Activated CD4-positive, alpha-beta T cell treated with anti-CD3 and anti-CD28 coated beads, Interleukin-2, amount 50 U/mL, for 16 hours (primary cell): ENCODE measurements at places on chromosomes 3 and 15.

GRCh38 chr15:62883938-62884479 is 158.5 kb upstream of the TPM1 start:
- DNase-seq = no peak

DNA sequence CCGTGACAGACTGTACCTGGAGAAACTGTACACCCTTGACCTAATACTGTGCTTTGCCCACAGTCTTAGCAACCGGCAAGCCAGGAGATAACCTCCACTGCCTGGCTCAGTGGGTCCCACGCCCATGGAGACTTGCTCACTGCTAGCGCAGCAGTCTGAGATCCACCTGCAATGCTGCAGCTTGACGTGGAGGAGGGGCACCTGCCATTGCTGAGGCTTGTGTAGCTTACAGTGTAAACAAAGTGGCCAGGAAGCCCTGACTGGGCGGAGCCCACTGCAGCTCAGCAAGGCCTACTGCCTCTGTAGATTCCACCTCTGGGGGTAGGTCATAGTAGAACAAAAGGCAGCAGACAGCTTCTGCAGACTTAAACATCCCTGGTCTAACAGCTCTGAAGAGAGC is 189.3 kb downstream of the EDEM1 start:
- no peak for DNase-seq

- DNase-seq = no peak
Observed at GRCh38 chr3:45676325-45677032, 12.7 kb upstream of the SACM1L start.

DNA sequence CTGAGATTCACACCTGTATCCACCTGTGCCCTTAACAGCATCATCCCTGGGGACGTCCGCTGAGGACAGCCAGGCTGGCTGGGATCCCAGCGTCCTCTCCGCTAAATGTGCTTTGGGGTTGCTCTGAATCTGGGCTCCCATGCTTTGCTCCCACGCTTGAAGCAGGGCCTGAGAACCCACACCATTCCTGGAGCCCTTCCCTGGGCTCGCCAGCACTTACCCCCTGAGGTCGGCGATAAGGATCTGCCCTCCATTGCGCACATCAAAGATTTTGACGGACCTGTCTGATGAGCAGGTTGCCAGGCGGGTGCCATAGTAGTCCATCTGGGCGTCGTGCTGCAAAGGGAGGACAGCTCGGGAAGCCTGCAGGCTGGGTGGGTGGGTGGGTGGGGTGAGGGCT is 5.8 kb downstream of the SEC13 start:
- DNase-seq = no peak

GRCh38 chr3:196323016-196323415 is 5.0 kb upstream of the DYNLT2B start:
- DNase-seq = no peak

DNA sequence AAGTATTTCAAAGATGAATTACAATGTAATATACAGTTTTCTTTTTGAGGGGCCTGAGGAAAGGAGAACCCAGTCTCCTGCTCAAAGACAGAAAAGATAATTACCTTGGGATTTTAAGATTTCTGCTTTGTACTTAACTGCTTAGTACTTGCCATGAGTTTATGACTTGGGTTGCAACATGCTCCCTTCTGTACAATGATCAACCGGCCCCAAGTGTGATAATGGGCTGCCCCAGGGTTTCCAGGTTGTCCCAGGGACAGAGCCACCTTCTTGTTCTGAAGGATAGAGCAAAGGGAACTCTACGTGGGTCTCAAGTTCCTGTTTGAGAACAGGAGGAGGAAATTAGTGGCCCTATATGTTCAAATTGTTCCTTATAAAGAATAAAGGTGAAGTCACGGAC is 104.8 kb downstream of the ABHD5 start:
- DNase-seq = no peak

DNA sequence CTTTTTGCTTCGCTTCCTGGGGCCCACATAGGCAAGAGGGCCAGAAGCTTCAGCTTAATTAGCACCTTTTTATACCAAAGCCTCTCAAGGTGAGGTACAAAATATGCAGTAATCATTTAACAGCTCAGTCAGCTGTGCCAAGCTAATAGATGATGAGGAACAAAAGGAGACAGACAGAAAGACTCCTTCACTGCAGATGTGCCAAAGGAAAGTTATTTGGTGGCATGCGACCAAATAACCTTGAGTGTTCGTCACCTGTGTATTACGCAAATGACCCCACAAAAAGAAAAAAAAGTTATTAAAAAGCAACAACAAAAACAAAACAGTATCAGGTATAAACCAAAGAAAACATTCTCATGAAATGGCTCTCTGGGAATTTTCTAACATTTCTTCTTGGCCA is 325.8 kb upstream of the IGF1R start:
- no peak for DNase-seq

DNA sequence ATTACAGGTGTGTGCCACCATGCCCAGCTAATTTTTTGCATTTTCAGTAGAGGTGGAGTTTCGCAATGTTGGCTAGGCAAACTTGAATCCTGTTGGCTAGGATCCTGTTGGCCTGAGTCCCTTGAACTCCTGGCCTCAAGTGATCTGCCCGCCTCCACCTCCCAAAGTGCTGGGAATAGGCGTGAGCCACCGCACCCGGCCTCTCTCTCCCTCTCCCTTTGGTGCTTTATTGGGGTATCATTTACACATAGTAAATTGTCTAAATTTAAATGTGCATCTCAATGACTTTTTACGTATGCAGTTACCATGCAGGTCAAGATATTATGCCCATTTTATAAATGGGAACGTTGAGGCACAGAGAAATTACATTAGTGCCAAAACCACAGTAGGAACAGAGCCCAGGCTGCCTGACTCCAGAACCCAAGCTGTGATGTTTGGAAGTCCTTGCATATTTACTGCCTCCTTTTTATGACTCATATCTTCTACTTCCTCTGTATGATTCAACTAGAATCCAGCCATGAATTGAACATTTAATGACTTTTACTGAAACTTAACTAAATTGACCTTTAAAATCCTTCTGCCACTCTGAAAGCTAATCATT is 34.0 kb upstream of the RPP14 start:
- DNase-seq = peak; percentile 36

GRCh38 chr3:192130534-192131132 is 596.7 kb downstream of the FGF12 start:
- peak; percentile 28 for DNase-seq

DNA sequence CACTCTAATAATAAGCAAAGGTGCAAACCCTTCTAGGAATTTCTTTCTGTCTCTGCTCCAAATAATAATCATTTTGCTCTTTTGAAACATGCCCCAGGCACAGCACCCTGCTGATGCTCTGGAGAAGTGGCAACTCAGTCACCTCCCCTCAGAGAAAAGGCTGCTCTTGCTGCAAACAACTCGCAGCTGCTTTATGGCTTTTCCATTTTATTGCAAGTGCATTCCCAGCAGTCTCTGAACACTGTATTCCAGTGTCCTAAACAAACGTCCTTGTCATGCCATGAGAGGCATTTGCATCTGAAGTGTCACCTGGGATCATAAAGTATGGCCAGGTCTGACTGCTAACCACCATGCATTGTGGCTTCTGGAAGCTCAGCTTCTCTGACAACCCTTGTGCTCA is 358.1 kb upstream of the TRIM42 start:
- DNase-seq = no peak

GRCh38 chr15:101660005-101660404 is 7.8 kb upstream of the TM2D3 start:
- DNase-seq = no peak

GRCh38 chr3:180306691-180307090 is 270.0 kb upstream of the PEX5L start:
- DNase-seq = no peak

DNA sequence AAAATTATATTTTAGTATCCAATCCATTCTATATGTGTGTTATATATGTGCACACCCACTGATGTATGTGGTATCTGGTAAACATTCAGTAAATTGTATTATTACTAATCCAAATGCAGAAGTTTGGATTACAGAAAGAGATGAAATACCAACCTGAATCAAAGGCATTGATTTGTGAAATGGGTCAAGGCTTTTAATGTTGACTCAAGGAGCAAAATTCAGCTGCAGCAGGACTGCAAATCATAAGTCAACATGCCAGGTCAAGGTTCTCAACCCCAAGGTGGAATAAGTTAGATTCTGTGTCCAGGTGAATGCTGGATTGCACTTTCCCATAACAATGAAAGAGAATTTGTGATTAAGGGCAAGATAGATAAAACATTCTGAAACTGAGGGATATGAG is 190.7 kb downstream of the GAP43 start:
- no peak for DNase-seq

- no peak for DNase-seq
Observed at GRCh38 chr3:105733356-105733755, 135.5 kb downstream of the CBLB start.

DNA sequence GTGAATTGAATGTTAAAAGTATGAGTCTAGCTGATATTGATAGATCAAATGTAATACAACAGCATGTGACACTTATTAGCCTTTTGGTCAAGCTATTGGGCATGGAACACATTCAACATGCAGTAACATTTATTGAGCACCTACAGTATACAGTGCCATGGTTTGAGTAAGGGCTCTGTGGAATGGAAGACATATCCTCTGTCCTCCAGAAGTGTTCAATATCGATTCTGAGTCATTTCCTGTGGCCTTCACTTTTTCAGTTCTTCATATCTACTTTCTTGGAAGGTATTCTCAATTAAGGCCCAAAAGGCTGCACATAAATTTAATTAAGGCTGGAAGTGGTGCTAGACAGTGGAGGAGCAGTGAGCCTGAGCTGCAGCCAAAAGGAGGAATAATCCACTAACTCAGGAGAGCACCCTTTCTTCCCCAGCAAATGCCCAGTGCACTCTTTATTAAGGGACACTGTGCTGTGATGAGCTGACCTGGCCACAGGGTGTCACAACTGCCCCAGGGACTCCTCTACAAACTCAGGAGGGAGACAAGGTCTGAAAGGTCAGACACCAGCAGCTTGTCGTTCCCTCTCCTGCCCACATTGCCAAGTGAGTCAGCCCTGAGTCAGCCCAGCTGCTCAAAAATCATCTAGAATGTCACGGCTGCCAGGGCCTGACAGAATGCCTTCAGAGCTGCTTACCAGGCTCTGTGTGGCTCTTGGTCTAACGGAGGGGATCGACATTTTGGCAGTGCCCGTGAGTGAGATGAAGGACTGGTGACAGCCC is 544.8 kb downstream of the AGBL1 start:
- DNase-seq = peak; percentile 84

GRCh38 chr3:129855832-129856419 is 37.6 kb downstream of the TMCC1 start:
- peak; percentile 53 for DNase-seq

DNA sequence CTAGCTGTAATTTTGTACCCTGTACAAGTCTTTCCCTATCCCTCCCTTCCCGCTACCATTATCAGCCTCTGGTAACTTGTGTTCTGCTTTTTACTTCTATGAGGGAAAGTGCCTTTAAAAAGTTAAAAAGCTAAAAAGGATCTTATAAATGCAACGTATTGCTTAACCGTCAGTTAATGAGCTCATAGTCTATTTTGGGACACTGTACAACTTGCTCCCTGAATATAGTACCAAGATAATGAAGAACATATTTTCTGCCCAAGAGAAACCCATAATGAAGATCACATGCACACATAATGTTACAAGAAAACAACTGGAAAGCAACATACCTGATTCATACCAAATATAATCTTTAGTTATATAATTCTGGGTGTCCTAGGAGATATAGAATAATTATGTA is 22.6 kb downstream of the ZIC1 start:
- DNase-seq = no peak

DNA sequence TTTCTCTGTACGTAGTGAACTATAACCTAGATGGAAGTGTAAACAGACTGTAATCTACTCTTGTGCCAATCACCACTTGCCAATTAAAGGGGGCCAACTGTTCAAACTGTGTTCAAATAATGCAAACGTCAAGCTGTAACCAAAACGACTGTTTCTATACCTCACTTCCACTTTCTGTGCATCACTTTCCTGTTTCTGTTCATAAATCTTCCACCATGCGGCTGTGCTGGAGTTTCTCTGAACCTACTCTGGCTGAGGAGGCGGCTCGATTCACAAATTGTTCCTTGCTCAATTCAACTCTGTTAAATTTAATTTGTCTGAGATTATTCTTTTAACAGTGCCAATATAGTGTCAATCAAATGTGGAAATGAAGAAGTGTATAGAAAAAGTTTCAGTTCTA is 206.7 kb upstream of the TBC1D5 start:
- DNase-seq = no peak

DNA sequence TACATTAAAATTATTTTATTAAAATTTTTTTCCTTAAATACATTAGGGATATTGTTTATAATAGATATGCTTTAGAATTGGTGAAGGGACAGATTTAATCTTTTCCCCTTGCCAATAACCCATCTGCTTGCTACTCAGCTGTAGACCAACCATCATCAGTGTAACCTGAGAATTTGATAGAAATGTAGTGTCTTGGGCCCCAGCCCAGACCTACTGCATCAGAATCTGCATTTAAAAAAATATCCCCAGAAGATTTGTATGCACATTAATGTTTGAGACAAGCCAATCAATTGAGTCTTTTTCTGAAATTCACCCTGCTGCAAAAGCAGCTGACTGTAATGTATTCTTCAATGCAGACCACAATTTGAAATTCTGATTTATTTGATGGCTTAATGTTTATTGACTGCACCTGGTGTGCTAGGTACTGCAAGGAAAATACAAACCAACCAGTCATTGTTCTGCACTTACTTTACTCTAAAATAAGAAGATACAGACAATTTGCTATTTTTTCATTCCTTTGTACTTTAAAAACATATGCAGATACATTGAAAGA is 190.7 kb upstream of the SGO1 start:
- no peak for DNase-seq

- DNase-seq = no peak
Observed at GRCh38 chr3:186828340-186828739, 14.2 kb upstream of the ADIPOQ start.
